ENCODE measurements at places on chromosomes 16 and 17.
A peak's percentile ranks its signal among the peaks of the same experiment; 100 is the strongest.

GRCh38 chr17:13694934-13695333, 93.2 kb upstream of the HS3ST3A1 start:
- DNase-seq: no peak

DNA sequence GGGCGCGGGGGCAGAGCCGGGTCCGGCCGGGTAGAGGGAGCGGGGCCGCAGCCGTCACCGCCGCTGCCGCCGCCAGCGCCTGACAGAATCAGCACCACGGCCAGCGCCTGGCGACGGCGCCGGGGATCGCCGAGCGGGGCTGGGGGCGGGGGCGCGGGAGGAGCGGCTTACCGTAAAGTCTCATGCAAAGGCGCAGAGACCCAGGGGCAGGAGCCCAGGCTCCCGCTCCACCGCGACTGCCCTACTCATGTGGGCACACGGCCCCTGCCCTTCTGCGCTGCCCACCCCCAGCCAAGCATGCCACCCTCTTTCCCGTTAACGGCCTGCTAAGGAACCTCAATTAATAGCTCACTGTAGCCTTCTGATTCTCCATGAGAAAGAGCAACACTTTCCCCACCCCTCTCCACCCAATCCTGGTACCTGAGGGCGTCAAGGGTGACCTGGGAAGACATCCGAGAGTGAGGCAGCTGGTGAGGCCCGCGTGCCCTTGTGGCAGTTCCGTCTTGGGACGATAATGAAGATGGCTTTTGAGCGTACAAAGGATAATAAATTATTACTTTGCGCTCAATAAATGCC, at the start of gene SEZ6:
Gene SEZ6 (minus strand): TSS at position 98 of the 576 bp plus-strand sequence. CDS start 164 bp downstream, outside the sequence.
- peak; percentile 37 for DNase-seq

DNA sequence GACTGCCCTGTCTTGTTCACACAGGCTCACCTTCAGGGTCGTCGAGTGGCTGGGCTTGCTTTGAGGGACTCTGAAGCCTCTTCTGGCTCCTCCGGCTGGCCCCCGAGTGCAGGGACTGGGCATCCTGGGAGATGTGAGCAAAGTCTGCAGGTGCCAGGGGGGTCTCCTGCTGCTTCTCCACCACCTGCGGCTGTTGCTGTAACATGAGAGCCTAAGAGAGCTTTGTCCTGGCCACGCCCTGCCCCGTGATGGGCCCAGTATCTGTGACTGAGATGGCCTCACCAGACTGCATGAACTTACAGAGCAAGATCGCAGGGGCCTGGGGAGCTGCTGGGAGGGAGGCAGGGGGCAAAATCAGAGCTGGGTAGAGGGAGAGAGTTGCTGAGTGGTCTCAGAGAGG, 12.5 kb downstream of the ERN2 start:
- DNase-seq: no peak

DNA sequence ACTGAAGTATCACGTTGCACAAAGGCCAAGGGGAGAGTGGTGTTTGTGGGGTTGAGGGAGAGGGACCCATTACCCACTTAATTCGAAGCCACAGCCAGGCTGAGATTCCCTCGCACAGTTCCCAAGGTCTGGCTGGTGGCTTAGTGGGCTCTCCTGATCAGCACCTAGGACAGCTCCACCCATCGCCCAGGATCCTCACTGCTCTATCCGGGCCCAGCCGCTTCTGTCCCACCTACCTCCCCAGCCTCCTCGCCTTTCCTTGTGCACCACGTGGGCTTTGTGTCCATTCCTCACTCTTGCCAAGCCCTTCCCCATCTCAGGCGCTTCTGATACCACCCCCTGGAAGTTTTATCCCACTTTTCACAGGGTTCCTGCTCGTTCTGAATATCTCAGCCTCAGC, 163.5 kb downstream of the CCT6B start:
- no peak for DNase-seq

GRCh38 chr17:1003972-1004768, 7.2 kb downstream of the TIMM22 start:
- no peak for DNase-seq

DNA sequence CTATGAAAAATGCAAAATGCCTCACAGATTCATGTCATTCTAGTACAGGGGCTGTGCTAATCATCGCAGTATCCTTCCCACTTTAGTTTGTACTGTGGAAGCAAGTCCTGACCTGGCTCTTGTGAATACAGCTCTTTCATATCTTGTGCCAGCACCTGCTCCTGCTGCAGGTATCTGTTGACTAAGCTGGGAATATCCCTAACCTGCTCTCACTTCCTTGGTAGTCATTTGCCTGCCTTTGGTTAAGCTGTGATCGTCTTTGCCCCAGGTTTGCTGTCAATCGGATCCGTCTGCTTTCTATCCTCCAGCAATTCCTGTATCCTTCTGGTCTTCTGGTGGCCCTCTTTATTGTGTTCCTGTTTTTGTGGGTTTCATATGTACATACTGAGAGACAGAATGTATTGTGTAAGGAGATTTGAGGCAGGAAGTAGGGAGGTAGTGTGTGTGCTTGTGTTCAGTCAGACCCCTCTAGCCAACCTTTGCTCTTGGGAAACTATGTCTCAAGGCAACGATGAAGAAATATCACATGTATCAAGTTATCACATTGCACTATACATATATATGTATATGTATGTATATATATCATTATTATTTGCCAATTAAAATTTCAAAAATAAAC, 7.7 kb upstream of the GINS3 start:
- no peak for DNase-seq

DNA sequence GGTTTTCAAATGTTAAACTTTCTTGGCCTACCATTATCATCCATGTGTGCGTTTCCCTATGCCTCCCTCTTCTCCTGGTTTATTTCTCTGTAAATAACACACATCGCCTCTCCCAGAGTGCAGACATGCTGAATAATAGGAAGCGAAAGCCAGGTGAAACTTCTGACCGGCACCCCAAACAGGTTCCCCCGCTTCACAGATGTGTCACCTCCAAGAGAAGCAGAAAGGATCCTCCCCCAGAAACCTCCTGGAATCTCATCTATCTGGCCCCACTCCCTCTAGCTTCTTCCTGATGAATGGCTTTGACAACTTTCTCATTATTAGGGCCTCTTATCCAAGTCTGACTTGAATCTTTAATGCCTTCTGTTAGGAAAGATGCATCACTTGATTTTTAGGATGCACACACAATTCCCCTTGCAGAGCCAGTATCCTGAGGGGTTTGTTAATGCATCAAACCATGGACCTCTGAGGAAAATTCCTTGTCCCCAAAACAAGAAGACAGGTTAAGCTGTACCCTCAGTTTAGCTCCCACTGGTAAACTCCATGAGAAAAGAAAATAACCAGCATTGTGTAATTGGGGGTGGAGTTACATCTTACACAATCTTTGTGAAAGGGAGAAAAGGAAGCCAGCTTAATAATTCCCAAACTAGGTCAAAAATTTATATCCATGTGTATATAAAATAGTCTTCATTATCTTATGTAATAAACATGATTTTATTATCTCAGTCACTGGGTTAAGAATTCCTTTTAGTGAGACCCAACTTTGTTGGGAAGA, 20.1 kb upstream of the HYDIN start:
- no peak for DNase-seq

DNA sequence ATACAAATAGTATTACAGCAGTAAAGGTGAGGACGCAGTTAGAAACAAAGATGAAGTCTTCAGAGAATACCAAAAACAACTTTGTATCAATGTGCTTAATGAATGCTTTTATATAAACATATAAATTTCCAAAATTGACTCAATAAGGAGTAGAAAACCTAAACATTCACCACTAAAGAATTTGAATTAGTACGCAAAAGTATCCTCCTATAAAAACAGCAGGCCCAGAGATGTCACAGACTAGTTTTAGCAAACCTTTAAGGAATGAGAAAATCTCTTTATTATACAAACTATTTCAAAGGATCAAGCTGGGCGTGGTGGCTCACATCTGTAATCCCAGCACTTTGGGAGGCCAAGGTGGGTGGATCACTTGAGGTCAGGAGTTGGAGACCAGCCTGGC, 86.2 kb downstream of the OR1D5 start:
- no peak for DNase-seq

DNA sequence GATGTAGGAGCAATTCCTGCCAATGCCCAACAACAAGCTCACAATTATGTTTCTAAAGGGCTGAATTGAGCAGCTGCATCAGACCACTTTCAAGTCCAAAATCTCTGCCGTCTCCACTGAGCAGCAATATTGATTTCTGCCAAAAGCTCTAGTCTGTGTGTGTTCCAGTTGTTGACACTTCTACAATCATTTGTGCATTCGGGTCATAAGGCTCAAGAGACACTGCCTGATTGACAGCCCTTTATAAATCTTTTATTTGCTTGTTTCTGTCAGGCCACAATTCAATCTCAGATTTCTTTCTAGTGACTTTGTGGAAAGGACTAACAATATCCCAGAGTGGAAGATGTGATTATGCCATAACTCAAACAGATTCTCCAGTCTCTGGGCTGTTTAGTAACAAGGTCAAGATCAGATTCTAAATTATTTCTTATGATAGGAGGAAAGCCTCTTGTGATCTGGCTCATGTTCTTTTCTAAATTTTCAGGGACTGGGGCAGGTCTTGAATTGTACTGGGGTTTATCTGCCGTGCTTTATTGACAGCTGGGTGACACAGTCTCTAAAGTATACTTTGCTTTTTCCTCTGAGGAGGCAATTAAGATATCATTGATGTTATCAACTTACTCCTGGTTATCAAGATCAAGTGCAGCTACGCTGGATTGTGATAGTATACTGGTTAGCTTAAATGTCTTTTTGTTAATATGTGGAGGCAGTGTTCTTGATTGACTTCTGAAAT, 377.1 kb downstream of the CNTNAP4 start:
- no peak for DNase-seq

- DNase-seq: no peak
Measured at GRCh38 chr17:61159221-61159814, 240.3 kb upstream of the TBX2 start.

GRCh38 chr16:66414891-66415290, 12.2 kb upstream of the BEAN1 start:
- no peak for DNase-seq

GRCh38 chr16:89417352-89417751, 73.0 kb downstream of the ANKRD11 start:
- DNase-seq: no peak

DNA sequence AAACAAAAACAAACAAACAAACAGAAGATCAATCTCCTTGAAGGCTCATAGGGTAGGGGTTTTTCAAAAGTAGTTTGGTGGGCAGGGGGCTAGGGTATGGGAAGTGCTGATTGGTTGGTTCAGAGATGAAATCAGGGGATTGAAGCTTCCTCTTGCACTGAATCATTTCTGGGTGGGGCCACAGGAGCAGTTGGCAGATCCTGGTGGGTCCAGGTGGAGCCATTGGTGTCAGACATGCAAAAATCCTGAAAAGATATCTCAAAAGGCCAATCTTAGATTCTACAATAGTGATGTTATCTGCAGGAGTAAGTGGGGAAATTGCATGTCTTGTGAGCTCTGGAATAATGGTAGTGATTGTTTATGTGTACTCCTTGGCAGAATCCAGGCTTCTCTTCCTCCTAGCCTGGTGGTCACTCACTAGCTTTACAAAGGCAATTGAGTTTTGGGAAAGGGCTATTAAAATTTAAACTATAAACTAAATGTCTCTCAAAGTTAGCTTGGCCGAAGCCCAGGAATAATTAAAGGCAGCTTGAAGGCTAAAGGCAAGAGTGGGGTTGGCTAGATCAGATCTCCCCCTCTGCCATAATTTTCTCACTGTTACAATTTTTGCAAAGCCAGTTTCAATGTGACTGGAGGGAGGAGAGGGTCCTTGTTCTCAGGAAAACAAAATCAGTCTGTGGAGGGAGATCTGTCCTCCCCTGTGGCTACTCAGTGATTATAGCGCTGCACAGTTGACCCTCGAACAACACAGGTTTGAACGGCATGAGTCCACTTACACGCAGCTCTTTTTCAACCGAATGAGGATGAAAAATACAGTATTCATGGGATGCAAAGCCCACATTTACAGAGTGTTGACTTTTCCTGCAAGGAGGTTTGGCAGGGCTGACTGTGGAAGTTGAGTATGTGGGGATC, 45.2 kb downstream of the RNF112 start:
- DNase-seq: no peak

DNA sequence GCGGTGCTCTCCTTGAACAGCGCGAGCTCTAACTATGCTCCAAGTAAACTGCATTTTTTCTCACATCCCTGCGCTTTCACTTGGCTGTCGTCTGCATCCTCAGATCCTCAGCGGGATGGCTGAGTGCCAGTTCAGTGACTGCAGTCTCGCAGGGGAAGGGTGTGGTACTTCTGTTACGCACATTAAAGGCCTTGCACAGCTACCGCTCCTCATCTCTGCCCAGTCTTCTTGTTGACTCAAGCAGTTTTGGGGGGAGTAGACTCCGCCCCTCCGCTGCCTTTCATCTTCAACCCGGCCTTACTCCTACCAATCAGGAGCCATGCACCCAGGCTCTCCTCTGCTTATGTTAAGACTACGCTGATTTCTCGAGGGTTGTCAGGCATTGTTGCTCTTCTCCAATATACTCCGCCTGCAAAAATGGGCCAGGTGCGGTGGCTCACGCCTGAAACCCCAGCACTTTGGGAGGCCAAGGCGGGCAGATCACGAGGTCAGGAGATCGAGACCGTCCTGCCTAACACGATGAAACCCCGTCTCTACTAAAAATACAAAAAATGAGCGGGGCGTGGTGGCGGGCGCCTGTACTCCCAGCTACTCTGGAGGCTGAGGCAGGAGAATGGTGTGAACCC, 10.0 kb downstream of the ATP5PD start:
- DNase-seq: peak; percentile 74

DNA sequence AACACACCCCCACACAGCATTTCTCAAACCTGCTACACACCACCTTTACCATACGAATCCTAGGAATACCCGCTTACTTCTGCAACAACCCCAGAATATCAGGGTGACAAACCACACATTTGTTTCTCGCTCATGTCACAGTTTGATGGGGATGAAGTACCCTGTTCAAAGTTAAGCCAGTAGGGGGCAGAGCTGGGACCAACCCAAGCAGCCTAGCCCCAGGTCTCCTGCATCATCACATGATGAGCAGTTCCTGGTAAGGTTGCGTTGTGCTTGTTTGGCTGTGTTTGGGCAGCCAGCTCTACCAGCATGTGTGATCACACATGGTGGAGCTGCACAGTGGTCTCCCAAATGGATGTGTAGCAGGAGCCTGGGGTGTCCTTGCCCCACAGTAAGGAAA, 103.6 kb upstream of the C16orf82 start:
- DNase-seq: no peak

- DNase-seq: no peak
Measured at GRCh38 chr16:88905563-88905962, 39.1 kb upstream of the PABPN1L start.

- peak; percentile 13 for DNase-seq
Measured at GRCh38 chr17:65055708-65056638, 567 bp downstream of the GNA13 start.

DNA sequence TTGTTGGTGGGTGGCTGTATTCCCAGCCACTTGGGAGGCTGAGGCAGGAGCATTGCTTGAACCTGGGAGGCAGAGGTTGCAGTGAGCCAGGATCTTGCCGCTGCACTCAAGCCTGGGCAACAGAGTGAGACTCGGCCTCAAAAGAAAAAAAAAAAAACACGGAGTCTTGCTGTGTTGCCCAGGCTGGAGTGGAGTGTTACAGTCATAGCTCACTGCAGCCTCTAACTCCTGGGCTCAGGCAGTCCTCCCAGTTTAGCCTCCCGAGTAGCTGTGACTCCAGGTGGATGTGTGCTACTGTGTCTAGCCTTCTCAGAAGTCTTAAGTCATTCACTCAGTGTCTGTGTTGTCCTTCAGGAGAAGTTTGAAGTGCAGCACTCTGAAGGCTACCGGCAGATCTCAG, 27.4 kb downstream of the NDE1 start:
- no peak for DNase-seq
